ENCODE measurements at places on chromosomes 13 and 19.

DNA sequence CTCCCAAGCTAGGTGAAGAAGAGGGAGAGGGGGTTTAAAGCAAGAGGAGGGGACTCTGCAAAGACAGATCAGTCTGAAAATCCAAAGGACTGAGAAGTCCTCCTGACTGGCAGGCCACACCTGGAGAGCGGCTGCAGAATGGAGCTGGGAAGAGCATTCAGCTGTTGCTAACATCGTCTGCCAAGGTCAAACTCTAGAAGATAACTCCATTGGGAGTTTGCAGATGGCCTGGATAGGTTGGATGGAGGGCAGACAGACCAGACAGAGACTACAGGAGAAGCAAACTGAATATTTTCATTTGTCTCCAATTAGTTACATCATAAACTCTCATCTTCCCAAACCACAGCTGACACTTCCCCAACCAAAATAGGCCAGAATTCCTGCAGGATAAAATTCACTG lies 19.9 kb upstream of the SHISA2 start:
- DNase-seq, result no peak

- no peak for DNase-seq
Measured at GRCh38 chr19:6794686-6795431, 22.4 kb downstream of the VAV1 start.

DNA sequence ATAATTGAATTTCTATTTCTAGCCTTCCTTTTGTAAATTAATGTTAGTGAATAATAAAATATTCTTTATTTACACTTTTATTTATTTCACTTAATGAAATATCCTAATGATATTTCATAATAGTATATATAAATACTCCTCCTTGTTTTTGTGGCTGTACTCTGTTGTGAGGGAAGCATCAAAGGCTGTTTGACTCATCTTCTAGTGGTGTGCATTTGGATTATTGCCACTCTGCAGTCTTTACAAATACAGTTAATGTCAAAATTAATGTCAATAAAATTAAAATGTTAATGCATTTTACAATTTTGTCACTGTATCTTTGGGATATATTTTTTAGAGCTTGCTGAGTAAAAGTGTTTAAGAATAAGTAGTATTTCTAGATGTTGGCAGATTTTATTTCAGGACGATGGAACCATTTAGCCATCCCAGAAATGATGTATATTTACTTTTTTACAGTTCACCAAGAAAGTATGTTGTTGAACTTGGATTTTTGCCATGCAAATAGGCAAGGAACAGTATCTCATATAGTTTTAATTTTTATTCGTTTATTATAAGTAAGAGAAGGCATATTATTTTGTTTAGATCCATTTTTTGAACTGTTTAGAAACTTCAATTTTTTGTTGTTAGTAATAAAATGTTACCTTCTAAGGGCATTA lies 281.2 kb upstream of the SLITRK6 start:
- no peak for DNase-seq

GRCh38 chr19:32813862-32814425 lies 55.6 kb downstream of the SLC7A9 start:
- DNase-seq, result no peak

GRCh38 chr19:36482876-36483275 lies 6.5 kb downstream of the ZNF566 start:
- DNase-seq, result no peak

GRCh38 chr13:44934724-44935123 lies 54.5 kb downstream of the NUFIP1 start:
- no peak for DNase-seq

- no peak for DNase-seq
Measured at GRCh38 chr13:99376132-99376531, 68.9 kb upstream of the GPR183 start.

DNA sequence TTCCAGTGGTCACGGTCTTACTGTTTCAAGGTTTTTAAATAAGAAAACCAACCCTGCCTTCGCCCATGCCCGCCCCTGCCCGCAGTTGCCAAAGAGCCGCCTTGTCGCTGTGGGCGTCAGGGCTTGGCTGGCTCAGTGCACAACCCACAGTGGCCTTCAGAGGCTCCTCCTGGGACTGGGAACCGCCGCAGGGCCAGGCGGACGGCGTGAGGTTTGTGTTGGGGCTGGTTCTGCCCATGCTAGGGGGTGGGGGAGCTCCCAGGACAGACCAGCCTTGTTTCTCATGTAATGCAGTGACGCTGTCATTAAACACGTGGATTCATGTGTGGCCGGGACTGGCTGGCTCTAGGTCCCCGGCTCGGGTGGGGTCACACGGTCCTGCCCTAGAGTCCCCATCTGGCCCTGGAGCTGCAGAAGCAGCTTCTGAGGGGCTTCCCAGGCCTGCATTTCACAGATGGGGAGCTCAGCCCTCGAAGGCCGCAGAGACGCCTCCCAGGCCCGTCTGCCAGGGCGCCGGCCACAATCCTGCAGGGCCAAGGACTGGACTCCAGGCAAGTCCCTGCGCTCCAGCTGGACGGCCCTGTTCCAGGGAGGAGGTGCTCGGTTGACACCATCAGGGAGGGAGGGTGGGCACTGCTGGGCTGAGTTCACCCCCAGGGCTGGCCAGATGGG lies 2.4 kb upstream of the TEKTIP1 start:
- no peak for DNase-seq

- DNase-seq, result no peak
Measured at GRCh38 chr13:80901111-80901510, 560.2 kb upstream of the SPRY2 start.

DNA sequence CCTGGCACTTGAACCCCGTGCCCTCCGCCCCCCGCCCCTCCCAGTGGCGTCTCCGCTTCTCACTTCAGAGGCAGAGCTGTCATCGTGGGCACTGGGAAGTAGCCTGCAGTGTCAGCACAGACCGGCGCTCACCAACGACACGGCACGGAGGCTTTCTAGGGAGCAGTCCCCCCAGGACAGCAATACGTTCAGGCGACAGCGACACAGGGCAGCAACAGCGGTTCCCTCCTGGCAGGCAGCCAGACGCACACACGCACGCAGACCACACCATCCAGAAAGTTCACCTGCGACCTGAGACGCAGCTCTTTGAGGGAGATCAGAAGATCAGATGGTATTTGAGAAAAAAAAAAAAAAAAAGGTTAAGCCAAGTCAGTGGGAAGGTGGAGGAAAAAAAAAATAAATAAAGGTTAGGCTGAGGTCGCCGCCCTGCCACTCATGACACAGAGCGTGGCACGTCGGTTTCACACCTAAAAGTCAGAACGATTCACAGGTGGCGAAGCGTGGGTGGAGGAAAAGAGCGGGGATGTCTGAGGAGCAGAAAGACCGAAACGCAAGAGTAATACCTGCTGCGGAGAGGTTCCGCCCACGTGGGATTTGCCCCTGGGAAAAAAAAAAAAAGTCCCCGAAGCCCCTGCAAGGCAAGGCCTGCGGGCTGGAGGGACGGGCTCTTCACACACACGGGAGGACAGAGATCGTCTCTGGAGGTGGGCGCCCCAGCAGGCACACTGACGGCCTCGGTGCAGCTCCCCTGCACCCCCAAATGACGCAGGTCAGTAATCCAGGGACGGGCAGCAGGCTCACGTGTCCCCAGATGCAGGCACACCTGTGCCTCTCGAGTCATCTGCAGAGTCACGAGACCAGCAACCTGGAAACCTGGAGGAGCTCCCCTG lies 94.5 kb downstream of the GNG7 start:
- DNase-seq, result peak; percentile 77

DNA sequence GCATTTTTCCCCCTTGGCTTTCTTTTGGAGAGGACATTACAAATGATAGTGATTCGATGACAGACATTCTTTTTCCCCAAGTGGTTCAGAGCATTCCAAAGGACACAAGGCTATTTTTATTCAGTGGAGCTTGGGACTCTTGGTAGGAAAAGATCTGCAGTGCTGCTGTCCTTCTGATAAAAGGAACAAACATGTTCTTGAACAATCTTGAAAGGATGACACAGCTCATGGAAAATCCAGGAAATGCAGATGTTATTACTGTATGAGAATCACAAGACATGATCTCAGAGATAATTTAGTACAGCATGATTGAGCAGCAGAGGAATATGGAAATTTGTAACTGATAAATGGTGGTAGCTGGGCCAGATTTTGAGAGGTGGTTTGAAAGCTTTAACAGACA lies 96.2 kb upstream of the RFC3 start:
- no peak for DNase-seq

DNA sequence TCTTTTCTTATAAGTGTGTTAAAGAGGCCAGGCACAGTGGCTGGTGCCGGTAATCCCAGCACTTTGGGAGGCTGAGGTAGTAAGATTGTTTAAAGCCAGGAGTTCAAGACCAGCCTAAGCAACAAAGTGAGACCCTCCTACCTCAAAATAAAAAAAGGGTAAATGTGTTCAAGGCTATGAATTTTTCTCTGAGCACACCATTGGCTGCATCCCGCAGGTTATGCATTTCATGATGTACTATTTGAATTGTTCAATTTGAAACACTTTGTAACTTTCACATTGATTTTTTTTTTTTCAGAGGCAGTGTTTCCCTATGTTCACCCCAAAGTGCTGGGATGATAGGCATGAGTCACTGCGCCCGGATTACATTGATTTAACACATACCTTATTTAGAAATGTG lies 138.1 kb downstream of the PTPRS start:
- no peak for DNase-seq

GRCh38 chr19:6459262-6460098 lies at the start of gene SLC25A23:
Gene SLC25A23 (minus strand): TSS chr19:6459792. CDS start chr19:6459628, 164 bp downstream.
- DNase-seq, result peak; percentile 31

DNA sequence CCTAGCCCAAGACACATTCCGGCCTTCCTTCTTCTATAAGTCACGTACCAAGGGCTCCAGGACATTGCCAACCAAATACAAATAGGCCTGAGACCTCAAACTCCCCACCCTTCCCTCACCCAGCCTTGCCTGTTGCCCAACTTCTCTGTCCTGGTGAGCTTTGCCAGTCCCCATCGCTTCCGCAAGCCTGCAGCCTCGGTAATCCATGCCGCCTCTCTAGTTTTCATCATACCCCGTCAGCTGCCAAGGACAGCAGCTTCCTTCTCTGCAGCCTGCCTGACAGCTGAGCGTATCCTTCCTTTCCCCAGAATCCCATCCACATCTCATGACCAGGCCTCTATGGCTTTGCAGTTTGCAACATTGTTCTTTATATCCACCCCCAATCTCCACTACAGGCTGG lies 36.6 kb upstream of the POMP start:
- DNase-seq, result no peak

- DNase-seq, result no peak
Measured at GRCh38 chr19:51124729-51125128, at the start of gene SIGLEC9. Gene SIGLEC9 (plus strand): TSS chr19:51124906. CDS start chr19:51124975, 69 bp downstream.

- no peak for DNase-seq
Measured at GRCh38 chr13:39016087-39016486, 21.8 kb downstream of the PROSER1 start.

GRCh38 chr19:55678121-55678671 lies 3.2 kb downstream of the EPN1 start:
- no peak for DNase-seq

GRCh38 chr13:49935171-49936074 lies 717 bp downstream of the SPRYD7 start:
- DNase-seq, result peak; percentile 7

GRCh38 chr19:53530622-53531021 lies 7.3 kb upstream of the ZNF331 start:
- DNase-seq, result no peak

DNA sequence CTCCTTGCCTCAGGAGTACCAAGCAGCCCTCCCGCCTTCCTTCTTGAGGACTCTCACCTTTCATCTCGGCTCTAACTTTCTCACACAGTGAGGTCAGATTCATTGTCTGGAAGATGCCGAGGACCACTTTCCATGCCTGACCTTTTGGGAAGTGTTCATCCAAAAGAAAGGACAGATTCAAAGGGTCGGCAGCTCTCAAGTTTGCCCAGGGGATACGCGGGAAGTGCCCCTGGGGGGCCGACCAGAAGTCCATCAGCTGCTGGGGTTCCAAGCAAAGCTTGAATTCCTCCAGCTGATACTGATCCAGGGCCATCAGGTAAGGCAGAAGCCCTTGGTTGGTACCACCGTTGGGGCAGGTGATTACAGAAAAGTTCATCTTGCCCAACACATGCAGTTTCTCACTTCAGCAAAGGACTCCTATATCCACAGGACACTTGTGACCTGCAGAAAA lies at the start of gene NLRP13:
Gene NLRP13 (minus strand): TSS at position 401 of the 451 bp plus-strand sequence. CDS start 25 bp downstream, at position 376.
- no peak for DNase-seq

DNA sequence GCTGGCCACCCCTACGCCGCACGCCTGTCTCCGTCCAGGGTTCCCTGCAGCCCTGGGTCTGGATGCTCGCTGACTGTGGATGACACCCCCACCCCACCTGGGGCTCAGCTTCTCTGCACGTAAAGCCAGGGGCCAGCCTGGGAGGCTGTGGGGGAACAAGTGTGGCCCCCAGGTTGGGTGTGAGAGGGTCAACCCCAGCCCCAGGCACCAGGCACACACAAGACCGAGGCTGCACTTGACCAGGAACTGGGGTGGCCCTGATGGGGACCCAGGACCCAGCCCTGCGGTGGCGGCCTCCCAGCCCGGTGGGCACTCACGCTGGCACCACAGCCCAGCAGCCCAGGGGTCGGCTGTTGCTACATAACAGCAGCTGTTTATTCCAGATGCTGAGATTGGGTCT lies 41.6 kb downstream of the GAS6 start:
- no peak for DNase-seq

- no peak for DNase-seq
Measured at GRCh38 chr13:24894972-24895300, 131.0 kb downstream of the RNF17 start.

DNA sequence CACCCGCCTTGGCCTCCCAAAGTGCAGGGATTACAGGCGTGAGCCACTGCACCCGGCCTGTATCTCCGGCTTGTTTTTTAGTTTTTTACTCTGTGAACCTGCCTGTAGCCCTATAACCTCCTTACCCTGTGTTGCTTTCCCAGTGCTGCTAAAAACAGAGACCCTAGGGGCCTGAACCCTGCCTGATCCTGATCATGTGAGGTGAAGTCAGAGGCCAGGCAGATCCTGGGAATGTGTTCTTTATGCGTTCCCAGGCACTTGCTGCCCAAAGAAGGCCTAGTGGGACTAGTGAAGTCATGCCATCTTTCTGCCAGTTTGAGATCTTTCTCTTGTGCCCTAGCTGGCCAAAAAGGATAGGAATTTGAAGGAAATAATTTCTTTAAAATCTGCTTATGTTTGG lies 4.6 kb downstream of the UBA2 start:
- no peak for DNase-seq

DNA sequence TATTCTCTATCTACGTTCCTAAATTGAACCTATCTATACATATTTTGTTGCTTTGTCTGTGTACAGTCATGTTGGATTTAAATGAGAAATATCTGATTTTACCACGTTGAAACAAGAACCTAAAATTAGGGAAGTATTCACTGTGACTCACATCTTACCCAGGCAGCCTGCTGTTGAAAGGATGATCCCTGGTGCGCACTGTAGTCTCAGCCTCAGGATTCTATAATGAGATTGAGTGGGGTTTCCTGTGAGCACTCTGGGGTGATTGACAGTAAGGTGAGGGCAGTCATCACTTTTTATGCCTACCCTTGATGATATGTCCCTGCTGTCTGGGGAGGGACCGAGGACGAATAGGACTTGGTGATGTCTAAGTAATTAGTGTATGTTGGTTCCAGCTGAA lies 35.4 kb downstream of the PCCA start:
- no peak for DNase-seq

DNA sequence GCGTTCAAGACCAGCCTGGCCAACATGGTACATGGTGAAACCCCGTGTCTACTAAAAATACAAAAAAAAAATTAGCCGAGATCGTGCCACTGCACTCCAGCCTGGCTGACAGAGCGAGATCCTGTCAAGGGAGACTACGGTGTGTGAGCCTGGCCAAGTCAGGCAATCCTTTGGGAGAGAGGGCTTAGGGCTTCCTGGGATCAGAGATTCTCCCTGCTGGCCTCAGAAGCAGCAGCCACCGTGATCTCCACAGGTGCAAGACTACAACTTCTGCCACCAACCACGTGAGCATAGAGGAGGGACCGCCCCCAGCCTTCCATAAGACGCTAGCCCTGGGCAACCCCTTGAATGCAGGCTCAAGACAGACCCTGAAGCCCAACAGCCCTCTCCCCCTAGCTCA lies 7.6 kb downstream of the MFSD12 start:
- DNase-seq, result no peak

All from central memory CD4-positive, alpha-beta T cell (primary cell).